ENCODE measurements at places on chromosomes 2 and 18.
A peak's percentile ranks its signal among the peaks of the same experiment; 100 is the strongest.

DNA sequence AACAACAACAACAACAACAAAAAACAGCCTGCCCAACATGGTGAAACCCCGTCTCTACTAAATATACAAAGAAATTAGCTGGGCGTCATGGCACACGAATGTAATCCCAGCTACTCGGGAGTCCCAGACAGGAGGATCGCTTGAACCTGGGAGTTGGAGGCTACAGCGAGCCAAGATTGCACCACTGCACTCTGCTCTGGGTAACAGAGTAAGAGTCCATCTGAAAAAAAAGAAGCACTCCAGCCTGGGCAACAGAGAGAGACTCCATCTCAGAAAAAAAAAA is 344.1 kb upstream of the PLGLB2 start:
- no peak for DNase-seq

GRCh38 chr2:142722569-142722968 is 154.9 kb upstream of the KYNU start:
- no peak for DNase-seq

DNA sequence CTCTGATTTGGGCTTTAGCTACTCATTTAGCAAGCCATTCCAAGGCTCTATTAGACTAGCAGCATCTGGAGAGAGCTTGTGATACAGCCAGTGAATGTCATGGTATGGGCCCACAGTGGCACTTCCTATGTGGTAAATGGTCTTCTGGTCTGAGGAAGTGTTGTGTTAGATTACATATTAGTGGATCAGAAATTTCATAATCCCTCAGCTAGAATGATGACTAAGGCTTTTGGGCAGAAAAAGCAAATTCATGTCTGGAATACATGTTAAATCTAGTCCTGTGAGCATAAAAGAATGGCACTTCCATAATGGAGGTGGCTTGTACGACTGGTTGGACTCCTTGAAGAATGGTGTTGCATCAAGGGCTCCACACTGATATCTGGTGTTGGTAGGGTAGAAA is 436.8 kb upstream of the CWC22 start:
- no peak for DNase-seq

DNA sequence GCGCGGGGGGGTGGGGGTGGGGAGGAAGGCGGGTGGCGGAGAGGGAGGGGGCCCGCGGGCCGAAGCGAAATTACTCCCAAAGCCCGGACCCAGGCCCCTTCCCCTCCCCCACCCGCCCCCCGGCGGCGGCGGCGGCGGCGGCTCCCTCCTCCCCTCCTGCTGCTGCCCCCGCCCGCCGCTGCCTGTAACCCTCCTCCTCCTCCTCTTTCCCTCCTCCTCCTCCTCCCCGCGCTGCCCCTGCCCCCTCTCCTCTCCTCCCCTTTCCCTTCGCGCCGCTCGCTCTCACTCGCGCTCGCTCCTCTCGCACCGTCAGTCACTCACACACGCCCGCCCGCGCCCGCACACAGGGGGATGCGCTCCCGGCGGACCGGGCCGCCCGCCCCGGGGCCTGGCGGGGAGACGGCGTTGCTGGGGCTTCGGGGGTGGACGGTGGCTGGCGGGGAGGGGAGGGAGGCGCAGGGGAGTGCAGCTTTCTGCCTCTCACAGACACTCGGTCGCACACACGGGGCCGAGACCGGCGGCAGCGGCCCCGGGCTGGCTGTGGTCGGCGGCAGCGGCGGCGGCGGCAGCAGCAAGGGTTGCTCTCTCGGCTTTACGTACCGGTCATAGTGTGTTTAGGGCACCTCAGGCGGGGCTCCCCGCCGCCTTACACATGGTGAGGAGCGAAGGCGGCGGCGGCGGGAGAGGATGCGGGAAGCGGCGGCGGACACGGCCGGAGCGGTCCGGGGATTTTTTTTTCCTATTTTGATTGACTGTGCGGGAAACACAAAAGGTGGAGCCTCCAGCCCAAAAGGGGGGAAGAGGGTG is 405 bp downstream of the SP3 start:
- peak; percentile 69 for DNase-seq

DNA sequence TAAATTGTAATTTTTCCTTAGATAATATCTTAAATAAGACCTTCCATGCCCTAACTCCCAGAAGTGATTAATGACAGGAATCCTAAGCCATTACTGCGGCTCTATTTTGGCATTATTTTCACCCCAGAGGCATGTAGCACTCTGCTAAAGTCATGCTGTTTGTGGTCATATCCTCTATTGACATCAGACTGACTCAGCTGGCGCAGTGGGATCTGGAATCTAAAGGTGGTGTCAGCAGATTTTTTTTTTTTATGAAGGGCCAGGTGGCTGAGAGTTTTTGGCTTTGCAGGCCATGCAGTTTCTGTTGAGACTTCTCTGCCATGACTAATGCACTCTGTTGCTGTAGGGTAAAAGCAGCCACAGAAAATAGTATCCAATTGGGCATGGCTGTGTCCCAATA is 64.1 kb upstream of the ACVR1C start:
- DNase-seq: no peak

GRCh38 chr2:238916875-238917590 is 69.1 kb downstream of the TWIST2 start:
- DNase-seq: no peak

DNA sequence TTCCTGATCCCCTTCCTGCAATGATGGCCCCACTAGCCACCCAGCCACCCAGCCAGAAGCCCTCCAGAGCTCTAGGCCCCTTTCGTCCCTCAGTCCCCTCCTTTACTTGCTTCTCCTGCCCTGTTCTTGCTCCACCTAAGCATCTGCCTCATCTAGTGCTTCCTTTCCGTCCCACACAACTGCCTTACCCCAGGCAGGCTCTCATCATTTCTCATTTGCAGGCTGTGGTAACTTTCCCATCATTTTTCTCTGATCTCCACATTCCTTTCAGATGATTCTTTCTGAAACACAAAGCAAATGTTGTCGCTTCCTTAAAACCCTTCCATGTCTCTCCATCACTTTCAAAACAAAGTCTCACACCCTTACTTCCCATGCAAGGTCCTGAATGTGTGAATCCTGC is 459.8 kb downstream of the METTL4 start:
- no peak for DNase-seq

- DNase-seq: no peak
These were observed 242.1 kb upstream of the RND3 start for GRCh38 chr2:150729495-150729955.

DNA sequence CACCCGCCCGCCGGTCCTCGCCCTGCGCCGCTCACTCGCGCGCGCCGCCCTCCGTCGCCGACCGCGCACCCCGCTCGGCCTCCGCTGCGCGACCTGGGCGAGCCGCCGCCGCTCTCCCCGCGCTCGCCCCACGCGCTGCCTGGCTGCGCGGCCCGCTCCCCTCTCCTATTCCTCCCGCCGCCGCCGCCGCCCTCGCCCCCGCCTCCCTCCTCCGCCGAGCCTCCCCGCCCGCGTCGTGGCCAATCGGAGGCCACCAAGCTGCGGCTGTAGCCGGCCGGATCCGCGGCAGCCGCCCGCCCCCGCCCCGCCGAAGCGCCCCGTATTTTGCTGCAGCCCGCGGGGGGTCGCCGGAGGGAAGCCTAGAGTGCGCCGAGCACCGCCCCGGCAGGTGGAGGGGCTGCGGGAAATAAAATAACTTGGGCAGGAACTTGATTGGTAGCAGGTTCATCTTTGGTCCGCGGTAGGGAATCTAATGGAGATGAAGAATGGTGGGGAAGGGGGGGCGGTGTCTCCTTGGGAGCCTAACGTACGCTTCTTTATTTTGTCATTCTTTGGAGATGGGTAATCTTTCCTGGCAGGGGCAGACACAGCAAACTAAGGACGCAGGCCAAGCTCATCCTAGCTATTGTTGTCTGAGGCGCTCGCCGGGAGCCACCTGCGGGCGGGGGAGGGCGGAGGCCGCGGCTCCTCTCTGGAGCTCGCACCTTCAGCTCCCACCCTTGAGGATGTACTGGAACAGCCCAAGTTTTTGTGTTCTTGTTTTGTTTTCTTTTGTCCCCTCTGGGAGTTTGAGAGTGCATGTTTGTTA is 1.1 kb upstream of the CDH2 start:
- no peak for DNase-seq

DNA sequence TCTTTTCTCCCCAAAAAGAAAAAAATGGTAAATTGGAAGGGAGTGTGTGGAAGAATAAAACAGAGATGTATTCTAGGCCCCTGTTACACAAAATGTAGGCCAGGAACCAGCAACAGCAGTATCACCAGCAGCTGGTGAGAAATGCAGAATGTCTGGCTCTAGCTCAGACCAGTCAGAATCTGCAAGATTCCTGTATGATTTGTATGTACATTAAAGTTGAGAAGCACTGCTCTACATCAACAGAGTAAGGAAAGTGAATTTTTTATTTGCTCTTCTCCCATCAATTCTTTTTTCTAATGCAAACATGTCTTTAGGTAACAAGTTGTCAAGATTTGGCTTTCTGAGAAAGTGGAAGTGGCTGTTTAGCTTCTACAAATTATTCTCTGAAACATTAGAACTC is 235.4 kb upstream of the FANCL start:
- no peak for DNase-seq

GRCh38 chr18:7038330-7038851 is 79.2 kb downstream of the LAMA1 start:
- DNase-seq: no peak

All from stimulated activated CD8-positive, alpha-beta memory T cell treated with anti-CD3 and anti-CD28 coated beads, Interleukin-7, amount 100 ng/mL, for 24 hours (primary cell).